ENCODE measurements at places on chromosomes 16 and 17.

- no peak for DNase-seq
These were observed 26.1 kb downstream of the LRRC75A start for GRCh38 chr17:16465861-16466338.

DNA sequence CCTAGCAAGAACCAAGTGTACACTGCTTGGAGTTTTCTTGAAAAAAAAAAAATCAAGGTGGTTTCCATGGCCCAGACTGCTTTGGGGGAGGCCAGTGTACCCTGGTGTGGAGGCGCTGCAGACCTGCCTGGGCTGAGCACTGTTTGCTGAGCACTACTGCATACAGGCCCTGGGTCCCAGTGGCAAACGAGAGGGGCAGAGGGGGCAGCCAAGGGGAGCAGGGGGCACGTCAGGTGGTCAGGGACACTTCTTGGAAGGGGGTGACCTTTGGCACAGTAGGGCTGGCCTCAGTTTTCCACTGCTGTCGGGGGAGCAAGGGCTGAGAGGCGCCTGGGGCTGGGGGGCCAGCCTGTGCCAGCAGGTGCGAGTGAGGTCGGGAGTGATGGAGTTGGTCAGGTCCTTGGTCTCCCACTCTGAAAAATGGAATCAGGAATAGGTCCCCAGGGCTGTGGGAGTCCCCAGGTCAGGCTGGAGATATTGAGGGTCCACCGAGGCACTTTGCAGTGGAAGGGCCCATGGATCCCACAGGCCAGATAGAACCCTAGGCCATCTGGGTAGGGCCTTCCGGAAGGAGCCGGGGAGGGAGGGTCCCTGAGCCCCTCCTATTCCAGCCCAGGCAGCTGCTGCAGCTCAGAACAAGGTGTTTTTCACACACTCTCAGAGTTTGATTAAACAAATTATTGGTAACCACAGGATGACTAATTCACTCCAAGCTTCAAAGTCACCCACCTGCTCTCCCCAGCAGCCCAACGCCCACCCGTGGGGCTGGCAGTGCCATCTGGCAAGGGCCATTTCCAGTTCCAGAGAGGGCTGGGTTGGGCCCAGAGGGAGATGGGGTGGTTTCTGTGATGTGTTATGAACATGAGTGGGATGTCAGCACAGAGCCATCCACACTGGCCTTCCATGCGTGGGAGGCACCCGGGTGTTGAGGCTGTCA lies 3.5 kb downstream of the ZFPM1 start:
- DNase-seq: no peak

DNA sequence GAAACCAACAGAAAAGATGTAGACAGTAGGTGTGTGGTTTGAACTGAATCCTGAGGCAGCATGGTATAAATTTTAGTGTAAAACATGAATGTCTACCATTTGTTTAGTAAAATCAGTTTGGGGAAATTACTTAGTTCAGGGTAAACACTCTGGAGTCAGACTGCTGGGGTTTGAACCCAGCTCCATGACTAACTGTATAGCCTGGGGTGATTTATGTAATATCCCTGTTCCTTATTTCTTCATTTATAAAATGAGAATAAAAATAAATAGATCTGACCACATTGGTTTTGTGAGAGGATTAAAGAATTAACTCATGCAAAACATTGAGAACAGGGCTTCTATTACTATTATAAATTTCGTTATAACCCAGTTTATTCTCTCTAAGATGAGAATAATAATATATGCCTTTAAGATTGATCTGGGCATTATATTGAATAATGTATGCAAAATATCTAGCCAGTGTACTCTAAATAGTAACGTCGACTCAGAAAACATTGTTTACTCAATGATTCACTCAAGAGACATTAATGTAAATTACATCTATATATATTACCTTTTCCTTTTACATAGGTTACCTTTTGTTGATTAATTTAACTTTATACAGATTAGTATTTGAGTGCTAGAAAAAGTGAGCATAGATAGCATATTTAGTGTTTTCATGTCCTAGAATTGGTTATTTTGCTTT lies 120.6 kb upstream of the KCNJ16 start:
- no peak for DNase-seq

DNA sequence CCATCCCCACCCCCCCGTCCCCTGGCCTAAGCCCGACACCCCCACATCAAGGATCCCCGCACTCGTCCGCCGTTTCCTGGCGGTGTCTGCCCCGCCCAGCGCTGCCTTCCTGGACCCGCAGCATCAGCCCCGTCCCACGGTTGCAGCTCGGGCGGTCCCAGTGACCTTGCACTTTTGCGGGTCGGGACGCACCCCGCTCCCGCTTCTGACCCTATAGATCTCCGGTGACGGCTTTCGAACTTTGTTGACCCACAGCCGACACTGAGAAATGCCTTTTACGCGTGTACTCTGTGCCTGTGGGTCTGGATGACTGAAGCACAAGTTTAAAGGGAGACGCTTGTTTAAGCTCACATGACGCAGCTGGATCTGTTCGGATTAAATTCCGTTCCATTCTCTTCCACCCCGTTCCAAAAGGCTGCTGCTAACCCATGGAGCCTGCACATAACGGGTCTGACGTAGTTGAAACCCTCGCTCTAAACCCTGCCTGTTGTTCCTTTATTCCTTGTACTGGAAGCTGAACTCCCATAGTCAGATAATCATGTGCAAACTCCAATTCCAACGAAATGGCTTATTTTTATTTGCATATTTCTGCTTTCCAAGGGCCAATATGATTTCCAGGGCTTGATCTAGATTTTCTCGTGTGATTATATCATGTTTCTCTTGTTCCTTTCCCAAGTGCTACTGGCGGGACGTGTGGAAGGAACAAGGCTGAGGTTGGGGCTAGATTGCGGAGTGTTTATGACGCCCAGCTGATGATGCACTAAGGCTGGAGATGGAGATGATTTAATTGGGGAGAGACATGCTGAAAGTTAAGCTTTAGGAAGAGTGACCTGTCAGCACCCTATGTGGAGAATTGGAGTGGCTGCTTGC lies 834 bp downstream of the FLYWCH1 start:
- no peak for DNase-seq

DNA sequence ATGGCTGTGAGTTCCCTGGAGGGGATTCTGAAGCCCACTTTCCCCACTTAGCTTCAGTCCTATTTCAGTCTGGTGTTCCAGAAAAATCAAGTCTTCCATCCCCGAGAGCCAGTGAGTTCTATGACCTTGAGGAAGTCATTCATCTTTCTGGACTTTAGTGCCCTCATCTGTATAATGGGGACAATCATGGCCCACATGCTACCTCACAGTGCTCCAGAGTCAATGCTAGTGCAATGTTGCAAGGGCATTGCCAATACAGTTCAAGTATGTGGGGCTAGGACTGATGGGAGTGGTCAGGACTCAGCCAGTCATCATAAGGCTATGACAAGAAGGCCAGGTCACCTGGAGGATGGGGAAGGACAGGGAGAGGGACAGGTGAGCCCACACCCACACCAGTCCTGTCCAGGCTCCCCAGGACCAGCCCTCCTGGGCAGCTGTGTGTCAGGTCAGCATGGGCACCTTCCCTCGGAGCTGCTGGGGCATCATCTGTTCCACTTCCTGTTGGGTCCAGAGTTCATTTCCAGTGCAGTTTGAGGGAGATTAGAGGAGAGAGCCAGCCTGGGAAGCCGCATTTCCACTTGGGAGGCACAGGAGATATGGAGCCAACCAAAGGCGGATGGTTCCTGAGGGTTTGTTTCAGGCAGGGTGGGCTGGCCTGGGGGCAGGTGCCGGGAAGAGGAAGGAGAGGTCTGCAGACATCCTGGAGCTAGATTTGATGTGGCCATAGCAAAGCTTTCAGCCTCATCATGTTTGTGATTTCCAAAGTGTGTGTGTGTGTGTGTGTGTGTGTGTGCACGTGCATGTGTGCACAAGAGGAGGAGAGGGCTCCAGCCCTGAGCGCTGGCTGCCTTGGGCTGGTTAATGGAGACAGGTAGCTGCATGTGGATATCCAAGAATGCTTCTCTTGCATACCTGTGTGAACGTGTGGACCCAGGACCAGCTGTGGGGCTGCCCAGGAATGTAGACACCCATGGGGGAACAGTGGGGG lies 3.9 kb upstream of the WNT9B start:
- no peak for DNase-seq

DNA sequence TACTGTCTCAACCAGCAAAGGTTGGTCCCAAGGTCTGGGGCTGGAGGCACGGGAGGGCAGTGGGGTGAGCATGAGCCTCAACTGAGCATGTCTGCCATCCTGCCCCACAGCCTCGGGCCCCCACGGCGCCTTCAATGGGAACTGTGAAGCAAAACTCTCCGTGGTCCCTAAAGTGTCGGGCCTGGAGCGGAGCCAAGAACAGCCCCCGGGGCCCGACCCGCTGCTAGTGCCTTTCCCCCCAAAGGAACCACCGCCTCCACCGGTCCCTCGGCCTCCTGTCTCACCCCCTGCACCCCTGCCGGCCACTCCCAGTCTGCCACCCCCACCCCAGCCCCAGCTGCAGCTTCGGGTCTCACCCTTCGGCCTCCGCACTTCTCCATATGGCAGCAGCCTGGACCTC lies 4.2 kb downstream of the FBRS start:
- DNase-seq: no peak

- no peak for DNase-seq
These were observed 21.7 kb downstream of the SPHK1 start for GRCh38 chr17:76405967-76406647.

DNA sequence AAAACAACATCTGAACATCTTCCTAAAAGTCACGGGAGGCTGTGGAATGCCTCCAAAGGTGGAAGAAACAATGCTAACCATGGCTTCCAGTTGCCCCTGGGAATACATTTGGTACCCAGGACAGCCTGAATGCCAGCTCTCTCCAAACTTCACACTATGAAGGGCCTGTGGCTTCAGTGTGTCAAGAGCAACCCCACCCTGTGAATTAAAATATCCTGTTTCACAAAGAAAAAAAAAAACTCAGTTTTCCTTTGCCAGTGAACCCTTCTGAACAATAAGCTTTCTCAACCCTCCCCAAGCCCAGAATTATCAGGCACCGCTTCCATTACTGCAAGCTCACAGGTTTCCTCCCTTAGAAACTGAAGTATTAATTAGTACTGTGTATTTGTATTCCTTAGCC lies 69.8 kb downstream of the SLC39A11 start:
- DNase-seq: no peak

DNA sequence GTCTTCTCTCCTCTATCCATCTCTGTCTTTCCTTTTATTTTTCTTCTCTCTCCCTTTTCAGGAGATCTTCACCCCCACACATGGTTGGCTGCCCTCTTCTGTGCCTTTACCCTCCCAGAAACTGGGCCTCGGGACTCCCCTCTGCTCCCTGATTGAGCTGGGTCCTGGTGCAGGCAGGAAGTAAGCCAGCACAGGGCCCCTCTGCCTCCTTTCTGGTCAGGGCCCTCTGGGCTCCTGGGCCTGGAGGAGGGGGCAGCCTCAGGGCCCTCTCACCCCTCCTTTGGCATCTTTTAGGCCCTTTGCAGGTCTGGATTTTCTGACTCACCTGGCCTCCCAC lies 21.1 kb upstream of the TAC4 start:
- no peak for DNase-seq

DNA sequence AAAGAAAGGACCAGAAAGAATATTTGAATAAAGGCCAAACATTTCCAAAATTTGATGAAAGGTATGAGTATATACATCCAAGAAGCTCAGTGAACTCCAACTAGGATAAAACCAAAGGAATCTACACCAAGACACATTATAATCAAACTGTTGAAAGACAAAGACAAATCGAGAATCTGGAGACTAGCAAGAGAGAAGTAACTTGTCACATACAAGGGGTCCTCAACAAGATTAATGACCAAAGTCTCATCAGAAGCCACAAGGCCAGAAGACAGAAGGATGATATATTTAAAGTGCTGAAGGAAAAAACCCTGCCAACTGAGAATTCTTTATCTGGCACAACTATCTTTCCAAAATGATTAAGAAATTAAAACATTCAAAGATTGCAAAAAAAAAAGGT lies 9.3 kb upstream of the IL21R start:
- DNase-seq: no peak

- DNase-seq: no peak
These were observed 124.2 kb upstream of the SMURF2 start for GRCh38 chr17:64786337-64786736.

GRCh38 chr17:46887717-46888116 lies 35.2 kb upstream of the GOSR2 start:
- DNase-seq: no peak

DNA sequence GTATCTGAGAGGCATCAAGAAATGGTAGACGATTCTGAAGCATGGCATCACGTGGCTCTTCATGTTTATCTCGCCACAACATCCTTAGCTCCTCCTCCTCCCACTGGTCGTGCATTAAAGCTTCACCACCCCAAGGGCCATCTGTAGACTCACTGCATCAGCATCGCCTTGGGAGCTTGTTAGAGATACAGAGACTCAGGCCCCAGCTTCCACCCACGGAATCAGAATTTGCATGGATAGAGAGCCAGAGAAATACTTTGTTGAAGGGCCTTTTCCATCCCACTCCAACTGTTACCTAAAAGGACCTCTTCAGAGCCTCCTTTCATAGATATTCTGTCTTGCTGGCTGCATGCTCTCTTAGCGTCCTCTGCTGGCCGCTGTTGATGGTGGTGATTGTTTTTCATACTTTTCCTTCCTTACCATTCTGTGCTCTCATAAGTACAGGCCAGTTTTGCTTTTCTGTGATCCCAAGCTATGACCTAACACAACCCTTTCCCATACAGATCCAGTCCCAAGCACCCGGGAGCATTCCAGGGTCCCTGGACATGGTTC lies 1049.4 kb upstream of the EEF2KMT start:
- DNase-seq: no peak

- DNase-seq: no peak
These were observed 343.8 kb downstream of the TOX3 start for GRCh38 chr16:52203096-52203495.

DNA sequence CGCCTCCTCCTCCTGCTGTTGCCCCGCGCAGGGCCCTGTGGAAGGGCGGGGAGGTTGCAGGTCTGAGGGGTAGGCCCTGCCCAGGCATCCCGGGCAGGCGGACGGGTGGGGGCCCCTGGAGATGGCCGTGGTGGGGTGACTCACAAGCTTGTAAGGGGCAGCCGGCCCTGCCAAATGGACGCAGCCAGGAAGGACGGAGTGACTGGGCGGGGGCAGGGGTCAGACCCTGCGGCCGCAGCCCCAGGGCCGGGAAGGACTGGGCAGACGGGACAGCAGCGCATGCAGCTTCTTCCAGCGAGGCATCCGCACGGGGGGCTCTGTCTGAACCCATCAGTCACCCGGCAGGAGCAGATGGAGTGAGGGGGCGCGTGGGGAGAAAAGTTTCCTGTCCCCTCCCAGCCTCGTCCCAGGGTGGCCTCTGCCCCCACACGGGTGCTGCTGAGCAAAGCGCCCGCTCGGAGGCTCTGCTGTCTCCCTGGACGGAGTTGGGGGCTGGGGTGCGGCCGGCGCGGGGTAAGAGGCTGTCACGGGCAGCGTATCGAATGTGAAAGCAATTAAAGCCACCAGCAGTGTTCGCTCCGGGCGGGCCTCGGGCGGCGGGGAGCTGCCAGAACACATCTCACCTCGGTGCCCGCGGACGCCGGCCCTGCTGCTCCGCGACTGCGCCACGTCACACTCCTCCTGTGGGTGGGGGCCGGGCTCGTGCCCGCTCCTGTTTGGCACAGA lies 5.4 kb upstream of the PRR35 start:
- DNase-seq: no peak
